Right ventricle myocardium superior (tissue), 1 donor: ENCODE measurements at places on chromosomes 16 and 17.

DNA sequence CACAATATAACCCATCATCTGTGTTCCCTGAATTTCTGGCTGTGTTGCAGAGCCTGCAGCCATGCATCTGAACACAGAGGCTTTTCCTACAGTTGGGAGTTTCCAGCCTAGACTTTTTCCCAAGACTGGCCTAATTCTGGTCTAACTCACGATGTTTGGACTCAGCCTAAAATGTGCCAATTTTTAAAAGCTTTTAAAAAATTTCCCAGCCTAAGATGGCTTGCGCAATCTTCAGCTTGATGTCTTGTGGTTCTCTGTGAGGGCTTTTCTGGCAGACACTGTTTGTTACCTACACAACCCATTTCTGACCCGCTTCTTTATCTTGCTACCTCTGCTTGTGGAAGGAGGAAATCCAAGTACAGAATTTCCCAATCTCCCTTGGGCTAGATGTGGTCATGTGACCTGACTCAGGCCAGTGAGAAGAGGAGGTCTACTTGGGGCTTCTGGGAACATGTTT, 72.7 kb upstream of the GAS7 start:
- no peak for DNase-seq

- DNase-seq, result no peak
These were observed 6.3 kb upstream of the NLRC3 start for GRCh38 chr16:3583303-3584038.

DNA sequence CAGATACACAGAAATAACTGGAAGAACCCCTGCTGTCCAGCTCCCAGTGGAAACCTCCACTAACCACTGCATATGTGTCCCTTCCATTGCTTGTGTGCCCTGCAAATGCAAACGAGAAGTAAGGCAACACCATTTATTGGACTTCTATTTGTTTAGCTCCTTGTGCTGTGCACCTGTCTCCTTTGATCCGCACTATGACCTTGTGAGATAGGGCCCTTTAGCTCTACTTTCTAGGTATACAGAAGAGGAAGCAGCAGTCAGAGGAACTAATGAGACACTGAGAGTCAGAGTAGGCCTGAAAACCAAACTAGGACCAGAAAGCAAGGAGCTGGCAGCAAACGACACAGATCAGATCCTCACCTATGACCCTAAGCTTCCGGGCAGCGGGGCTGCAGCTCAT, 22.4 kb downstream of the SOX9 start:
- no peak for DNase-seq

GRCh38 chr16:49602201-49602975, 228.8 kb downstream of the C16orf78 start:
- no peak for DNase-seq

DNA sequence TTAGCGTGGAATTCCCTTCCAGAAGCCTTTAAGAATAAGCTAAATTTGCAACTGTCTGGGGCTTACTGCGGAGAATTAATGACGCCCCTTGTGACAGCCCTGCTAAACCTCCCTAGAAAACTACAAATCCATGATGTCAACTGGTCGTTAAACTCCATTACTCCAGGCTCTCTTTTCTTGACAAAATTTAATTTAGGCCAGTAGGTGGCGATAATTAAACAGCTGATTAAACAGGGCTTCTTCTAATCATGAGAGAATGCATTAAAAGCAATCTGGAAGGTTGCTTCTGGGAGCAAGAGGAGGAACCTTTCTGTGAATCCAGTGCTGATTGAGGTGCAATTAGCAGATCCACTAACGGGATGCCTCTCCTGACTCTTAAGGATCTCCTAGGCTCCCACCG, 8.1 kb upstream of the NLRP1 start:
- no peak for DNase-seq

- DNase-seq, result no peak
These were observed 363.8 kb upstream of the HSBP1 start for GRCh38 chr16:83443972-83444371.

GRCh38 chr17:28221751-28222414, 97.1 kb upstream of the TMEM97 start:
- no peak for DNase-seq

DNA sequence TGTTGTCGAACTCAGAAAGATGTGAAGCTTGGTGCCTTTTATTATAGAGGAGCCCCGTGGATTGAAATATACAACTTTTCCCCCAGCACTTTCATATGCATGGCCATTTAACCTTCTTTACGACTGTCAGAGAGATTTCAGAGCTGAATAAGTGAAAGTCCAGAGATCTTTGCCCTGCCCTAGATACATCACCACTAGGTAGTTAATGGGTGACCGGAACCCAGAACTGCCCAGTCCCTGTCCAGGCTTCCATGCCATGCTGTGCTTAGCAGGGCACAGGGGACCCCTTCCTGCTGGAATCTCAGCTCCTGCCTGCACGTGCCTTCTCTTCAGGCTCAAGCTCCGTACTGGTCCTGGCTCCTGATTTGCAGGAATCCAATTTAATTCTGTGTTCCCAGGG, 32.2 kb downstream of the SRL start:
- no peak for DNase-seq

- DNase-seq, result no peak
These were observed 15.3 kb downstream of the TRPV2 start for GRCh38 chr17:16430650-16431049.

GRCh38 chr16:89176147-89176690, 4.7 kb downstream of the CDH15 start:
- no peak for DNase-seq

DNA sequence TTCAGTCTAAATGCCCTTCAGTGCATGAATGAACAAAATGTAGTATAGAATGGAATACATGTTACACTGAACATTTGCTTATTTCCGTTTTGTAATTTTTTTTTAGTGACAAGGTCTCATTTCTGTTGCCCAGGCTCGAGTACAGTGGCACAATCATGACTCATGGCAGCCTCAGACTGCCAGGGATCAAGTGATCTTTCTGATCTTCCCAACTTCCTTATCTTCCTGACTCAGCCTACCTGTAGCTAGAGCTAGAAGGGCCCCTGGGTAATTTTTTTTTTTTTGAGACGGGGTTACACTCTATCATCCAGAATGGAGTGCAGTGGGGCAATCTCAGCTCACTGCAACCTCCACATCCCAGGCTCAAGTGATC, 7.3 kb upstream of the SLX4 start:
- DNase-seq, result no peak

- no peak for DNase-seq
These were observed 658.9 kb downstream of the TOX3 start for GRCh38 chr16:51888016-51888415.

GRCh38 chr16:78155791-78156345, 56.4 kb downstream of the WWOX start:
- no peak for DNase-seq

DNA sequence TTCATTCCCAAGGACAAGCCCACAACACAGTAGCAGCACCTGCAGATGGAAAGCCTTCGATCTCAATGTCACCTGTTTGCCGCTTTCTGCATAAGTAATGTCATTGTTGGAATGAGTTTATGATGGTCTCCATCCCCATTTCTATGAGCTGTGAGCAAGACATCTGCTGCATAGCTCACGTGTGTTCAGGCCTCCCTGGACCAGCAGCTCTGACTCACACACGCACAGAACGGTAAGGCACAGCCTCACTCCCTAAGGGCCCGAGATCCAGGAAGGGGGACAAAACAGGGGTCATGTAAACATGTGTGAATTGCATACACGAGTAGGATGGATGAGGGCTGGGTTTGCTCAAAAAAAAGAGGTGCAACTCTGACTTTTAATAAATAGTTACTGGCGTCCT, 223.1 kb downstream of the SOX9 start:
- no peak for DNase-seq

- DNase-seq, result no peak
These were observed 140.9 kb upstream of the PMFBP1 start for GRCh38 chr16:72312828-72313227.

GRCh38 chr16:10466861-10467260, 81.0 kb downstream of the ATF7IP2 start:
- no peak for DNase-seq

DNA sequence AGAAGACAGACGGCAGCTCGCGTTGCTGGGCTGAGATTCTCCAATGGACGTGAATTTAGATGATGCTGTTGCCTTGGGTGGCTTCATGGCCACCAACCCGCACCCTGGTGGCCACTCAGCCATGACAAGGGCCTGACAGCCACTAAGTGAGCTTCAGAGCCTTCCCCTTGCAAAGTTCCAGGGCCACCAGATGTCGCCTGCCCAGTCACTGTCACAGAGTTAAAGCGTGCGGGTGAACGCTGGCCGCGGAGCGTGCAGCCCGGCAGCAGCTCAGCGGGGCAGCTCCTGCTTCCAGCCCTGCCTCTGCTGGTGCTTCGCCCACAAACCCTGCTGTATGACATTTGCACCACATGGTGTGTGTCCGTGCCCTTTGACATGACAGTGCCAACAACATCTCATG, 13.3 kb upstream of the KREMEN2 start:
- no peak for DNase-seq

- no peak for DNase-seq
These were observed 76.8 kb upstream of the CIBAR2 start for GRCh38 chr16:85188822-85189672.

GRCh38 chr17:2391597-2392251, 9.1 kb downstream of the MNT start:
- no peak for DNase-seq

- no peak for DNase-seq
These were observed 32.9 kb downstream of the KATNIP start for GRCh38 chr16:27582883-27583282.

GRCh38 chr16:64977206-64977920, 144.5 kb downstream of the CDH11 start:
- DNase-seq, result no peak

DNA sequence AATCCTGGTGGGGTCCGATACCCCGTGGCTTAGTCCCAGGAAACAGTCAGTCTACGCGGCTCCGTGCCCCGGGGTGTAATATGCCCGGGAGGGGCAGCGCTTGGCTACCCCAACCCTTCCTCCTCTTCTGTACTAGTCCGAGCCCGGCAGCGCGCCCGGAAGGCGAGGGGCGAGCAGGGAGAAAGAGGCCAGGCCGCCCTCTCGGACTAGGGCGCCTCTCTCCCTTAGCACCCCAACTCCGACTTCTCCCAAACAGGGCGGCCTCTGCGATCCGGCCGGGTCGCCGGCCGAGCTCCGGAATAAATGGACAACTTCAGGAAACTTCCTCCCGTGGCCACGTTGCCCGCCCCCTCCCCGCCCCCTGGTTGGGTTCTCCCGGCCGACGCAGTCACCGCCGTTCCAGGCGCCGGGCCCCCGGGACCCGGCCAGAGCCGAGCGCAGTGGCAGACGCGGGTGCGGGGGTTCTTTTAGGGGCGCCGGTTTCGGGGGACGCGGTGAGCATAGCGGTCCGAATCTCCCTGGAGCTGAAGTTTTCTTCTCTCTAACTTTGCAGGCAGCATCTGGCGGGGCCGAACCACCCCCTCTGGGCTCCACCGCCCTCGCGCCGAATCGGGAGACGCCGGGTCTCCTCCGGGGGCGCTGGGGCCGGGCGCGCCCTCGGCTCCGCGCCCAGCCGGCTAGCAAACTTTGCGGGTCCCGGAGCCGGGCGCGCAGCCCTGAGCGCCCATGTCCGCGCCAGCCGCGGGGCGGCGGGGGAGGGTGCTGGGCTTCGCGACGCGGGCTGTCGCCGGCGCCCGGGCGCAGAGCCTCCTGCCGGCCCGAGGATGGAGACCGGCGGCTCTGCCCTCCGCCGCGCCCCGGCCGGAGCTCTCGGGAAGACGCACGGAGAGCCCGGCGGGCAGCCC, at the start of gene SDK2:
Gene SDK2 (minus strand): TSS at position 301 of the 905 bp plus-strand sequence. CDS start 357 bp downstream, outside the sequence.
- no peak for DNase-seq

GRCh38 chr17:54947396-54947795, 21.1 kb downstream of the COX11 start:
- DNase-seq, result no peak

GRCh38 chr16:87922250-87922871, 14.0 kb downstream of the CA5A start:
- peak; percentile 69 for DNase-seq

- no peak for DNase-seq
These were observed 436.1 kb downstream of the XYLT1 start for GRCh38 chr16:17034477-17035252.

DNA sequence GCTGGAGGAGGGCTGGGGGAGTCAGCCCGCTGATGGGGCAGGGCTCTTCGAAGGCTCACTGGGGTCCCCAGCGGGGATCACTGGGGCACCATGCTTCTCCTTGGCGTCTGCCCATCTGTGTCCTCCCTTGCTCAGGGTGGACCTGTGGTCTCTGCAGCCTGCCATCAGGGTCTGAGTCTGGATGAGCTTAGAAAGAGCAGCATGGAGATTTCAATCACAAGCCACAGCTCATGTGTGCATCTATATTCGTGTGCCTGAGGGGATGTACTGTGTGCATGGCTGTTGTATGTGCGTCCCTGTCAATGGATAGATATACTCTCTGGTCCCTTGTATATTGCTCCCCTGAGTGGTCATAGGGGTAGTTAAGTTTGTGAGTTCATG, 126.6 kb upstream of the SDK2 start:
- DNase-seq, result no peak

GRCh38 chr16:67386861-67387455, 6.3 kb downstream of the TPPP3 start:
- no peak for DNase-seq

- DNase-seq, result no peak
These were observed 50.8 kb downstream of the ABCA9 start for GRCh38 chr17:69009930-69010329.

DNA sequence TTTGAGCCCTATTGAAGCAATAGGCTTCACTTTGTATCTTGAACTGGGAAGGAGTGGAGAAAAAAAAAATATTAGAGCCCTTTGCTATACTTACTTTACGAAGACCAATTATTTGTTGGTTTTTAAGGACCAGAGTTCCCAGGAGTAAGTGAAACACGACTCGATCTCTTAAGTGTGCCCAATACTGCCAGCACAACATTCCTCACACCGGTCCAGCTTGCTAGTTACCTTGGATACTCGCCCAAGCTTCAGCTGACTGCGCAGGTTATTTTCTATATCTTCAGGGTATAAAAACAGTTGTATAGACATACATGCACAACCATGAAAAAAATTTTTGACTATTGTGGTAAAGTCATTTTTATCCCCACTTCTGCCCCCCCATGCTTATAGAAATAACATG, 72.1 kb downstream of the RPTOR start:
- no peak for DNase-seq

DNA sequence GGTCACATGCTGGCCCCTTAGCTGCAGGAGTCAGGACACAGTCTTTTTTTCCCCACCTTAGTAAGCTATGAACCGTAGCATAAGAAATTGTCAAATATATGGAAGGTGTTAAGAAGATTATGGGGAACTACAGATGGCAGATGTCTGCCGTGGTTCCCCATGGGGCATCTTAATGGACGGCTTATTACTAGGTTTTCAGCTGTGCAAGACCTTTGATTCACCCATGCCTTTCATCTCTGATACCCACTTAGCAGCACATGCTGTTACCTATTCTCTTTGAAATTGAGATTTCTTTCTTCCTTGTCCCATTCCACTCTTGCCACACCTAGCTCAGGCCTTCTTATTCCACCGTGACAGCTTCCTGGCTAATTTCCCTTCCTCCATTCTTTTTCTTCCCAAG, 70.7 kb downstream of the RPTOR start:
- DNase-seq, result no peak
